ENCODE measurements at places on chromosomes 4 and X.

- DNase-seq = peak; percentile 23
Measured at GRCh38 chrX:136220540-136220939, 30.7 kb downstream of the MAP7D3 start.

- no peak for DNase-seq
Measured at GRCh38 chr4:183333983-183334382, 11.8 kb upstream of the CLDN24 start.

- no peak for DNase-seq
Measured at GRCh38 chr4:126591583-126591982, 1041.2 kb upstream of the INTU start.

DNA sequence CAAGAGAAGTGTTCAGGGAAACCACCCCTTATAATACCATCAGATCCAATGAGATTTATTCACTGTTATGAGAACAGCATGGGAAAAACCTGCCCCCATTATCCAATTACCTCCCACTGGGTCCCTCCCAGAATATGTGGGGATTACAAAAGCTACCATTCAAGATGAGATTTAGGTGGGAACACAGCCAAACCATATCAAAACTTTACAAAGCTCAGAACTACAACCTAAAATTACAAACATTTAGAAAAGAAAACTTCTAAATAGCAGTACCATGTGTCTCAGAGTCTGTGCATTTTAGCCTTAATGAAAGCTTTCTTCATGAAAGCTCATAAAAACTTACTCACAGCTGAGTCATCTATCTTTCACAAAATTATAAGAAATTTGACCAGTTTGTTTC, 1442.8 kb upstream of the PCDH7 start:
- peak; percentile 8 for DNase-seq

DNA sequence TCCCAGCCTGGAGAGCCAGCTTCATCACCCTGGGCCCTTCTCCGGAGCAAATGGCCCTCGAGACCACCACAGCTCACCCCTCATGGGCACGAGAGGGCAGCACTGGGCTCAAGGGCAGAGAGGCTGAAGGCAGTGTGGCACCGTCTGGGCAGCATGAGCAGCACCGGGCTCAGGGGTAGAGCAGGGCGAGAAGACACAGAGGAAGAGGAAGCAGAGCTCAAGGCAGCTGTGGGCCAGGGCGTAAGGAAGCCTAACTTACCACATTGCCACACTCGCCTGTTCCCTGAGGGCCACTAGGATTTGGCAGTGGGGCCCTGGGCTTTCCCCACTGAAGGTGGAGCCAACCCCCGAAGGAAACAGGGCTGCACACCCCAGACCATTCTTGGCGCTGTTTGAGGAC, 15.5 kb downstream of the ZNF185 start:
- no peak for DNase-seq

DNA sequence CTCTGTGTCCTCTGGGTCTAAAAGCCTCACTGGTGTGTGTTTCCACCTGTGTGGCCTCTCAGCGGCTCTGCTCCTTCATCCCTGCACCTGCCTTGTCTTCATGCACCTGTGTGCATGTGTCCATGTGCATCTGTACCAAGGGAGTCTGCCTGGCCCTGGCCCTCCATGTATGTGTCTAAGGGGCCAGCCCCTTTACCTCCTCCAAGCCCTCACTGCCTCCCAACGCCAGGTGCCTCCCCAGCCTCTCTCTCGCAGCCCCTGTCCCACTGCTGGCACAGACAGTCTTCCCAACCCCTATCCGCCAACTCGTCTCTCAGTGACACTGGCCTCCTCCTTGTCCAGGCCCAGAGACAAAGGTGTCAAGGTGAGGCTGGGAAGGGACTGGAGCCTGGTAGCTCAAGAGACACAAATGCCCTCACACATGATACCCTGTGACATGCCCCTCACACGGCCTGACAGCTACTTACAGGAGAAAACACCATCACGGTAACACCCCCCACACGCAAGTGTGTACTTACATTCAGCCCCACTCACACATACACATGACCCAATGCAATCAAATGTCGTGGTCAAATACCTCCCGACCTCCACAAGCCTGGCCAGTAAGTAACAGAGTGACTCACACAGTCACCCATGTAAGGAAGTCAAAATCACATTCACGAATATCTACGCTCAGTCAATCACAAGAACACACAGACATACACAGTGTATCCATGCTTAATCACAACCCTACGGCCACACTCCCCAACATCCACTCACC, 11.4 kb downstream of the L1CAM start:
- no peak for DNase-seq

- DNase-seq = no peak
Measured at GRCh38 chr4:109574443-109574850, 14.4 kb downstream of the MCUB start.

- DNase-seq = no peak
Measured at GRCh38 chrX:45352611-45353010, 151.9 kb upstream of the DIPK2B start.

- no peak for DNase-seq
Measured at GRCh38 chr4:3467601-3468031, 4.5 kb downstream of the DOK7 start.

DNA sequence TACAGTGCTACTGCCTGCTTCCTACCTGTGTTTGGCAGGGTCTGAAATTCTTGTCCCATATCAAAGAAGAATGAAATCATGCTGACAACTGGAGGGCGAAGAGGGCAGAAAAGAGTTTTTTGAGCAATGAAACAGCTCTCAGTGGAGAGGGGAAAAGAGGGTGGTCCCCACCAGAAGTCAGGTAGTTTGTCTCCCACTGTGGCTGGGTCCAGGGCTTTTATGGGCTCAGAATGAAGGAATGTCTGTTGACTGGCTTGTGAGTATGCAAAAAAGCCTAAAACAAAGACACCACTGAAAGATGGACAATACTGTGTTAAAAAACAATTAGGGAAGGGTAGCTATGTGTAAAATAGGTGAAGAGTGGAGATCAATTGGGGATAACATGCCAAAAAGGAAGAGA, 115.0 kb downstream of the ADAM29 start:
- no peak for DNase-seq

- DNase-seq = no peak
Measured at GRCh38 chr4:140291259-140291658, 82.2 kb upstream of the SCOC start.

GRCh38 chr4:8315435-8316250, 46.1 kb downstream of the HTRA3 start:
- peak; percentile 68 for DNase-seq

DNA sequence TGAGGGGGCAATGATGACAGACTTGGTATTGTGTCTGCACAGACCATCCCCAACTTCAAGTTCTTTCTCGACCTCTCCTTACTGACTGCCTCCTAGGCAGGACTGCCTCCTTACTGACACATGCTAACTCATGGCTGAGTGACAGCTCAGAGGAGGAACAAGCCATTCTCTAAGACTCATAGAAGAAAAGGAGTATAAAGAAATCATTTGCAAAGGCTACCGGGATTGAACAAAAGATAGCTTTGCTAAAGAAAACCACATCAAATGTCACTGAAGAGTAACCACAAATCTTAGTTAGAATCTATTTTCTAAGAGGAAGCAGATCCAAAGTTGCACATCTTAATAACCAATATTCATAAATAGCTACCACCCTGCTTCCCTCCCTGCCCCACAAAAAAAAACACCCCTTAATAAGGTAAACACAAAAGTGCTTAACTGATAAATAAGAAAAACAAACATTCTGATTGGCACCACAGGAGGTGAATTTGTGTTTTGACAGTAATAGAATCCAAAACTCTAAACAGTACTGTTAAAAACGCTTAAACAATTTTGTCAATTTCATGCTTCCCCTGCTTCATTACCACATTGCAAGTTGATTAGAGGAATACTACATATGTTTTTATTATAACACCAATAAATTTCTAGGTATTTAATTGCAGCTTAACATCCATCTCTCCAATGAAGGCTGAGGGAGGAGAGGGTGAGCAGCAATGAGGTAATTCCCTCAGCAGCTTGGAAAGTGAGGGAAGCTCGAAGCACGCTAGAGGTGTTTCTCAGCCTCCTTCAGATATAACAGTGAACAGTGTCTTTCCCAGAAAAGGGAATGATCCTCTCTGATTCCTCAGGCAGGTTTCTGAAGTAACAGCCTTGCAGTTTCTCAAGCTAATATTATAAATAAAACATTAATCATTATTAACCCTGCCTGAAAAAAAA, 160.0 kb downstream of the HNRNPD start:
- DNase-seq = no peak

DNA sequence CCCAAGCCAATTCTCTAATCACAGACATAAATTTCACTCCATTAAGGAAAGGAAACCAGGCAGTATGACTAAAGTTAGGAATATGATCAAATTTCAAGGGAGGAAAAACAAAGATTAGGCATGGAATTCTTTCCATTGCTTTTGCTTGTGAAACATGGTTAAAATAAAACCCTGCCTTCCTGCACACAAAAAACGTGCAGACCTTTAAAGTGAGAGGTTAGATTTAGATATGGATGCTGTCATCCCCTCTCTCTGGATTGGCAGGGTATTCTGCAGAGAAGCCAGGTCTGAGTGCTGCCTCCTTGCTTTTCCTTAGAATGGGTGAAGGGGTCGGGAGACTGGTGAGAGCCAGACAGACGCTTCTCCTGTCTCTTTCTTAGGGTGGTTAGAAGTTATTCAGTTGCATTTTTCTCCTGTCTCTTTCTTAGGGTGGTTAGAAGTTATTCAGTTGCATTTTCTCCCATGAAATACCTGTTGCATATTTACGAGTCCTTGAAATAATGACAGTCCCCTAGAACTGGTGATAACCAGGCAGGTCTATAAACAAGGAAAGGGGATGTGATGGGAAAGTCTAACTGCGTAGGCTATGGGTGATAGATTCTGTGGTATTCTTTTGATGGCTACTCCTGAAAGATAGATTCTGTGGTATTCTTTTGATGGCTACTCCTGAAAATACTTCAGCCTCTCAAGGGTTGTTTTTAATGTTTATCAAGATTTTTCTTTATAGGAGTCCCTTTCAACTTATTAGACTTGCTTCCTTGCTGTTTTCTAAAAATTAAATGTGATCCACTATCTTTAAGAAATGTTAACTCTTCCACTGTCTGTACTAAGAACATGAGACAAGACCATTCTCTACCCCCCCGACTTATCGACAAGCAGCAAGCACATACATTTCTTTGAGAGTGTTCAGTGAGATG, 163.6 kb downstream of the SPRY1 start:
- DNase-seq = peak; percentile 49

- DNase-seq = no peak
Measured at GRCh38 chr4:145308598-145308997, 128.2 kb upstream of the OTUD4 start.

GRCh38 chr4:83075311-83076095, 39.0 kb downstream of the PLAC8 start:
- DNase-seq = peak; percentile 45

GRCh38 chr4:47719576-47719975, 118.3 kb downstream of the CORIN start:
- no peak for DNase-seq

DNA sequence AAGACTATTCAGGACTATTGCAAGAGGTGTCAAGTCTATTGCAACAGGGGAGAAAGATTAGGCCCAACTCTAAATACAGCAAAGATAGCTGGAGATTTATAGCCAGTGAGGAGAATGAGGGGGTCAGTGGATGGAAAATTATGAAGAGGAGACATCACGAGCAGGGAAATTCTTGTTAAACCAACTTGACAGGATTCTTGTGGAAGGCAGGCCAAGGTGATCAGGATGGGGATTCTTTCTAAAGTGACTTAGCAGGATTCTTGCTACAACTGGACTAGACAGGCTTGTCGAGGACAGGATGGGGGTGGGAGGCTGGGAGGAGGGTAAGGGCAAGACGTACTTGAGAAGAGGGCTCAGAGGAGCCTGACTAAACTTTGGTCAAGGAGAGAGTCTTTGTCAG, 89.0 kb downstream of the PHEX start:
- DNase-seq = no peak

DNA sequence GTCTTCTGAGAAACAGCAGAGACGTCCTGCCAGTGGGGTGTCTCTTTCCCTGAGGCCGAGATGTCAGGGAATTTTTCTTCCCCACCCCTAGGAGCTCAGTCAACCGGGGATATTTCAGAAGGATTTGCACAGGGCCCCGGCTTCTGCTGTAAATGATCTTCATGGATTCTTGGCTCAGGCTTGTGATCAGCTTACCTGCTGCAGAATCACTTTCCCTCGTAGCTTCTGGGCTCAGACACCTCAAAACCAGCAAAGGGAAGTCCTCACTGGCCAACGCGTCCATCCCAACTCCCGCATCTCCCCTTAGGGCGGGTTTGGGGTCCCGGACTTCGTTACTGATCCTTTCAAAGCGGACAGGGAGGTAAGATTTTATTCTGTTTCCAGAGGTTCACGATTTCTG, 212.7 kb downstream of the SHOX start:
- DNase-seq = no peak

DNA sequence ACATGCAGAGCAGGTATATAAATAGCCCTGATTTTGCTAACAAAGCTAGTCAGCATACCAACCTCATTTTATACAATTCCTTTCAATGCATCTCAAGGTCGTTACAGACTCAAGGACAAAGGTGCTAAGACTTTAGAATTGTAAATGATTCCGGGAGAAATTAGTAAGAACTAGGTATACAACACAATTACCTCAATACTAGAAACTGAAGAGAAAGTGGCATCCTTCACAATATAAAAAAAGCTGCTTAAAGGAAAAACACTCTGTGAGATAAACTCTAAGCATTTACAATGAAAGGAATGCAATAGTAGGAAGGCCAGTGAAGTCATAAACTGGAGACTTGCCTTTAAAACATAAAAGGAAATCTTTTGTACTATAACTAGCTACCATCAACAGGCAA, 11.9 kb downstream of the TNMD start:
- no peak for DNase-seq

- peak; percentile 22 for DNase-seq
Measured at GRCh38 chr4:123826896-123827295, 430.3 kb downstream of the SPRY1 start.
